Esophagus muscularis mucosa (tissue), 4 donors: ENCODE measurements at places on chromosomes 5 and 9. TPM values are rescaled to one million over a fixed set of nuclear protein-coding genes. Genes with fewer than 3 reads are reported as not detected.

The AQP3 gene
- total RNA-seq: 9.1 TPM

DNA sequence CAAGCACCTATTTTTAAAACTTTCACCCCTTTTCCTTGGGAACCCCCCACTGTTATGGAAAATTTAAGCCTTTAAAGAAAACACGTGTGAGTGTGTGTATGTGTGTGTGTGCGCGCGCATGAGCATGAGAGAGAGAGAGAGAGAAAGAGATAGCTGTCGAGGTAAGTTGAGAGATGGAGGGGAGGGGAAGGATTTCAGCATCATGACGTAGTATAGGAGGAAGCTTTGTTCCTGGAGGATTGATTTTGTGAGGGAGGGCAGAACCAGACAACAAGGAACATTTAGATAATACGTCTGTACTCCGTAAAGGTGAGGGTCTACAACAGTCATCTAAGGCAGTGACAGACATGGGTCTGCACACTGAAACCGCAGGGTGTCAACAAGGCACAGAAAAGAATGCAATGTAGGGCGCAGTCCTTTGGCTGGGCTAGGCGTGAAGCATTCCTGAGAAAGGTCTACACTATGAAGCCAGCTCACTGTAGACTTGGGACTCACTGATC is 227.7 kb downstream of the SMARCA2 start:
- no peak for DNase-seq

The PRLR gene
- 0.78 TPM for total RNA-seq

DNA sequence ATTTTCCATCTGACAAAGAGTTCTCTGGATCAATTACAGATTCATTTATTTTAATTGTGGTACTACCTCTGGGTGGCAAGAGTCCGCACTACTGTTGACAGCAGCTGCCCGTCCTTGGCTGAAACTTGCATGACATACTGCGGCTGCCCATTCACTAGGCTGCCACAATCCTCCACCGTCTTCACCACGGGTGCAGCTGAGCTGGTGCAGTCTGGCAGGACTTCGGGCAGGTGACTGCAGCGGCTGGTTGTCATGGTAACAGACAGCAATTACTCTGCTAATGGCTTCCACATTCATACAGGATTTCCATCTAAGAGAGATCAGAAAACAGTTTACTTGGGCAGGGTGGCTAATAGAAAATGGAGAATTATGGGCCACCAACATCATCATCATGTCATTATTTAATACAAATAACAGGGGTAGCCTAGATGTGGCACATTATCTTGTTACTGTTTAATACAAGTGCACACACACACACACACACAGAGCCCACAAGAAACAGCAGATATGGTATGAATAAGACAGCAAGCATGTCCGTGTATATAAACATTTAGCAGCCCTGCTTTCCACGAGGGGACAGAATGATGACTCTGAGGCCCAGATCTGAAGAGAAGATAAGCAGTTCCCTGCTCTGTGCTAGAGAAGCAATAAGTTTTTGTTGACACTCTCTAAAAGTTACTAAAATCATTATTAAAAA is 112.3 kb downstream of the MARCHF3 start:
- DNase-seq: no peak

The FOXD4L5 gene
- total RNA-seq: not detected

DNA sequence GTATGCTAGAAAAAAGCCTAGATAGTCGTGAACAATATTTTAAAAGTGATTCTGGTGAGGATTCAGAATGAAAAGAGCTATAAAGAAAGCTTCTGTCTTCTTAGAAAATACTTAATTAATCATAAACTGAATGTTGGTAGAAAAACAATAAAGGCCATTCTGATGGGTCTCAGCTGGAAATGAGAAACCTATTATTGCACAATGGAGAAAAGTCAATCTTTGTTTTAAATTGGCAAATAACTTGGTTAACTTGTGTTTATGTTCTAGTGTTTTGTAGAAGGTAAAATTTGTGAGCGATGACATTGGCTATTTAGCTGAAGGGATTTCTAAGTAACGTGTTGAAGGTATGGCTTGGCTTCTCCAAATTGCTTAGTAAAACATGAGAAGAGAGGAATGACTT is 74.1 kb upstream of the TMED7 start:
- no peak for DNase-seq

GRCh38 chr9:102479191-102479590 is 515.9 kb upstream of the CYLC2 start:
- DNase-seq: no peak

- no peak for DNase-seq
Observed at GRCh38 chr9:33012328-33013069, 11.1 kb upstream of the APTX start.
